Pulmonary artery endothelial cell (primary cell): ENCODE measurements at places on chromosomes 6 and 20. TPM values are rescaled to one million over a fixed set of nuclear protein-coding genes. Genes with fewer than 3 reads are reported as not detected.

DNA sequence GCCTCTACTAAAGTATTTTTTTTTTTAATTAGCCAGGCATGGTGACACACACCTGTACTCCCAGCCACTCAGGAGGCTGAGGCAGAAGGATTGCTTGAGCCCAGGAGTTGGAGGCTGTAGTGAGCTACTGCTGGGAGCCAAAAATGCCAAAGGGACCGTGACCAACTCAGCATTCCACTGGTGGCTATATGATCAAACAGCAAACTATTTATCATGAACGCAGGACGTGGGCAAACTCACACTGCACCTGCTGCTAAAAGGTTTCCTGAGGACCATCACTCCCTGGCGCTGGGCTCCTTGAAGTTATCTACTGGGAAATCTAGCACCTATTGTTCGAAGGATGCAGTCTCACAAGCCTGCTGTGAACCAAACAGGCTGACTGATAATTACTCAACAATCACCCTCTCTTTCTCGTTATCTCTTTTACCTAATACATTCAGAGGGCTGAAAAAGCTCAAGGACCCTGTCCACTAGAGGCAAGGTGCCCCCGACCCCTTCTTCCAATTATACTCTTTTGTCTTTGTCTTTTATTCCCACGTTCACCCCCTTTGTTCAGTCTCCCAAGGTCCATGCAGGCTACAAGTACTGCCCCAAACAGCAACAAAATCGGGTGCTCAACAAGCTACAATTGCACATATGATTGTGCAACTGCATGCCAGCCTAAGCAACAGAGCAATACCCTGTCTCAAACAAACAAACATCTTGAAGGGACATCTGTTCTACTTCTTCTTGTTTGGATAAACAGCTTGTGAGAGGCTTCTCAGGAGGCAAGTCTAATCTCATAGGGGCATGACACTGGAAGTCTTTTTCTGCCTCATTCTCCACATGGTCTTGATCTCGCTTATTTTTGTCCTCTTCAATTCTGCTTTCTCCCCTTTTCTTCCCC lies 47.7 kb upstream of the PLN start:
- no peak for DNase-seq

CDH4 gene
- 2.2 and 7.5 TPM in 2 replicates for total RNA-seq

DNA sequence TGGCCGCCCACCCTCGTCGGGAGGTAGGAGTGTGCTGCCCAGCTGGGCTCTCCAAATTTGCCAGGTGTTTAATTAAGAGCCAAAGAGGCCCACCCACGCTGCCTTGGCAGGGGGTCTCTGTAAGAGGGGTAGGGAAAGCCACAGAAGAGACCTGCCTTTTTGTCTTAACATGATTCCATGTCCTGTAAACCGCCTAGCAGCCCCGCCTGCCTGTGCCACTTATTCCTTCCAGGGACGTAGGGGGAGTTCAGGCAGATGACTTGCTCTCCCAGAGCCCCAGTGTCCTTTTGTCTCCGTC lies 2.1 kb downstream of the FAM210B start:
- DNase-seq: no peak

- DNase-seq: no peak
These were observed 228.5 kb downstream of the SLC24A3 start for GRCh38 chr20:19440660-19441527.

PTCRA gene
- total RNA-seq: not detected in 2 replicates

NRM gene
- total RNA-seq: 2.4 and 2.5 TPM in 2 replicates

TCP11 gene
- 0.13 and 0.18 TPM in 2 replicates for total RNA-seq

- DNase-seq: no peak
These were observed 8.7 kb downstream of the ZHX3 start for GRCh38 chr20:41308726-41309413.
